ENCODE measurements at places on chromosomes 3 and 15.

DNA sequence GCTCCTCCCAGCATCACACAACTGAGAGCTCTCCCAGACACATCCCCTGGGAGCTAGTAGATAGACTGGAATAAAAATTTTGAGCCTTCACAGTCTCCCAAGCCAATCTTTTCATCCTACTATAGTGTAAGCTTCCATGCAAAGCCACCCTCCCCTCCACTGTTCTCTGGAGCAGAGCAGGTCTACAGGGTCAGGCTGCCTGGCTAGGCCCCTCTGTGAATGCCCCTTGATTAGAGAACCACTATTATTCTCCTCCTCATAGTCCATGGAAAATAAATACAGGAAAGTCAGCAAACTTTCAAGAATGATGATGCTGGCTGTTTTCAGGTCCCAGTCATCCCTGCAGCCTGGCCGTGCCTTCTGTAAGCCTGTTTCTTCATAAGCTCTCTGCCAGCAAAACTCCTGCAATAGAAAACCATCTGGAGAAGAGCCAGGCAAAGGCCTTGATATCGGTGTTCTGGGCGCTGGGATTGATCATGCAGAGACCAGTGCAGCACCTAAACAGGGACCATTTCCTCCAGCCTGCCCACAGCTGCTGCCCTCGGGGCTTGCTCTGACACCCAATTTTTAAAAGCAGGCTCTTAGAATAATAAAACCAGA is 51.7 kb downstream of the CRYGS start:
- no peak for DNase-seq

- DNase-seq, result no peak
These were observed 30.0 kb upstream of the CMTM8 start for GRCh38 chr3:32208447-32208846.

- DNase-seq, result no peak
These were observed 58.1 kb downstream of the ABHD2 start for GRCh38 chr15:89146366-89146765.

DNA sequence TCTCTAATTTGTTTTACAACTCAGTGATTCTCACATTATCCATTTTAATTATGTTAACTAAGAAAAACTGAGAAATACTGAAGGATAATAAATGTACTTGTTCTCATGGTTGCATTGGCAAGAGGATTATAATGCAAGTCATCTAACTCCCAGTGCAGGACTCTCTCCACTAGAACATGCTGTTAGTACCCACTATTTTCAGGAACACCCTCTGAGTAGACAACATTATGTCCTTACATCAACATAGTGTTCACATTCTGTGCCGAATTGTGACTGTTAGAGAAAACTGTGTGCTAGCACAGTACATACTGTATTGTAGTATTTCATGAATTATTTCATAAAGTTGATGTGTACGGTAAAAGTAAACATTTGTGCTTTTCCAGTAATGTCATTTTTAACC is 80.1 kb downstream of the LEKR1 start:
- no peak for DNase-seq

GRCh38 chr3:100900671-100901335 is 92.4 kb downstream of the ABI3BP start:
- DNase-seq, result no peak

Data from activated naive CD8-positive, alpha-beta T cell treated with anti-CD3 and anti-CD28 coated beads for 36 hours (primary cell).